ENCODE measurements at places on chromosomes 2 and 18.

GRCh38 chr2:133171393-133172004 is 396.8 kb downstream of the NCKAP5 start:
- peak; percentile 72 for DNase-seq

DNA sequence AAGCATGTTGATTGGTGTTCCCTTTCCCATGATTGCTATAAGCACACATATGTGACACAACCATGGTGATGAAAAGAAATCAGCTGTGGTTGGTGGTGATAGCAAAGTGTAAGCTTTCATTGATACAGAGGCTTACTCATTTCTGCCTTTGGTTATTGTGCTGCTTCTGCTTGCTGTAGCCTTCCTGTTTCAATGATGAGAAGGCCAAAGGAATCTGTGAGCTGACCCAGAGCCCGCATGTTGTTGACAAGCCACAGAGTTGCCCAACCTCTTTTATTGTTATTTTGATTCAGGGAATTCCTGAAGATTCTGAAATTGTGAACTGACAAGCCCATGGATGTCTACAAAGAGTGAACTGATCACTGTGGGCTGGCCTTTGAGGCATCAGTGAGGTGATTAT is 164.4 kb downstream of the TMEFF2 start:
- DNase-seq, result no peak

- DNase-seq, result no peak
Observed at GRCh38 chr2:75528221-75528977, 32.3 kb downstream of the EVA1A start.

GRCh38 chr2:32738939-32739338 is 111.1 kb downstream of the TTC27 start:
- DNase-seq, result peak; percentile 51

GRCh38 chr2:170362871-170363631 is 185.1 kb downstream of the MYO3B start:
- peak; percentile 61 for DNase-seq

GRCh38 chr2:201633661-201634249 is 9.5 kb downstream of the TMEM237 start:
- DNase-seq, result no peak

- no peak for DNase-seq
Observed at GRCh38 chr2:205628422-205628821, 53.9 kb upstream of the NRP2 start.

DNA sequence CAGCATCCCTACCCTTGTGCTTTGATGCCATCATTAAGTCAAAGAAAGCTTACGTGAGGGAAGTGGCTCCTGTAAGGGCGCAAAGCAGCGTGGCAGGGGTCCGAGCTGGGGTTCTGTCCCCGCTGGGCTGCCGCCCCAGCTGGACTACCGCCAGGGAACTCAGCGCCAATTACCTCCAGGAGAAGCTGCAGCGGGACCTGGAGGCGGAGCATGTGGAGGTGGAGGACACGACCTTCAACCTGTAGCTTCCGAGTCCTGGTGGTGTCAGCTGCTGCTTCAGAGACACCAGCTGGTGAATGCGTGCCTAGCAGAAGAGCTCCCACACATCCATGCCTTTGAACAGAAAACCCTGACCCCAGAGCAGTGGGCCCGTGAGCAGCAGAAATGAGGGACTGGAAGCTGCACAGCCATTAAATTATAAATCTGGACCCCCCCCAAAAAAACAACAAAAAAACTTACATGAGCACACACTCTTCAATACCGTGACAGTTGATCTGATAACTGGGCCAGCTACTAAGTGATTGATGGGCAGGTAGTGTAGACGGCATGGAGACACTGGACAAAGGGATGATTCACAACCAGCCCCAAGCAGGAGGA is 20.1 kb upstream of the YES1 start:
- DNase-seq, result no peak

- no peak for DNase-seq
Observed at GRCh38 chr2:19031642-19032041, 326.8 kb downstream of the OSR1 start.

DNA sequence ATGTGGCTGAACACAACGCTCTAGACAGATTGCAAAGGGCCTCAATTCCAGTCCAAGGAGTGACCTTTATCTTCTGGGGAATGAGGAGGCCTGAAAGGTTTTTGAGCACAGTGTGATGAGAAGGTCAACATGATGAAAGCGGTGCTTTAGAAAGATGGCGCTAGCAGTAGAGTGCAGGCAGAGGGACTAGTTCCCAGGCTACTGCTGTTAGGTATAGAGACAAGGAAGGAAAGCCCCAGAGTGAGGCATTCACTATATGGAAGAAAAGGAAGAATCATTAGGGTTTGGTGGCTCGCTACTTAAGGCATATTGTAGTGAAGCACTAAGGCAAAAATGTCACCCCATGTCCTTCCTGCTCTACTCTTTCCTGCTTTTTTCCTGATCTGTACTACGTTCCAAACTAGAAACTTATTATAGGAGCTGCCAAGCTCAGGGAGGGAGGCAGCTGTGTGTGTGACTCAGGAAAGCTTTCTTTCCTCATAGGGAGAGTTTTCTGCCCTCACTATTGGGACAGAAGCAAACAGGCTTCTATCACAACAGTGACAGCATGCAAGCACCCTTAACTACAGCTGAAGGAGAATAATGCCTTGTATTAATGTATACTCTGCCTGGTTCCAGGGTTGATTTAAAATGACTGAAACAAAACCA is 160.8 kb upstream of the CAVIN2 start:
- no peak for DNase-seq

DNA sequence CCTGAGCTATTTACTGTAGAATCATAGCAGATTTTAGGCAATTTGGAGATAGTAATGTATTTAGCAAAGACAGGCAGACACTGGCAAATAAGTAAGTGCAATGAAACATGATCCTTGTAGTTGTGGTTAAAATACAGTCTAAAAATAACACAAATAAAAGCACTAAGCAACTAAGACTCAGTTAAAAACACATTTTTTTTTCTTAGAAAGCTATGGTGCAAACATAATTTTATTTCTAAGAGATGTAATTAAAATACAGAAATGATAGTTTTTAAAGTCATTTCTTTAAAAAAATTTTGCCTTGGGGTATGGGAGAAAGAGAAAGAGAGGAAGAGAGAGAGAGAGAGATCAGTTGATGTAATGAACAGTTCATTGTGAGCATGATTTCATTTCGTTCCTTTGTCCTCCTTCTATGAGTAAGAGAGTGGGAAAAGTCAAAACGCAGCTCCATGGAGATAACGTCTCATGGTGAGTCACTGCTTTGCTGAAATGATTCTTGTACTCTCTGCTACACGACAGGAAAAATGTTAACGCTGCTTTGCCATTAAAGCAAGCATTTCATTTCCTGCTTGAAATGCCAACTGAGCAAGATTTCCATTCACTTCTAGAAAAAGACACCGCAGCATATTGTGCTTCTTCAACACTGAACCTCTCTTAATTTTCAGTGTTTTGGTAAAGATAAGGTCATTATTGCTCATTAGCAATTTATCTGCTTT is 61.3 kb upstream of the PGAP1 start:
- DNase-seq, result peak; percentile 96

DNA sequence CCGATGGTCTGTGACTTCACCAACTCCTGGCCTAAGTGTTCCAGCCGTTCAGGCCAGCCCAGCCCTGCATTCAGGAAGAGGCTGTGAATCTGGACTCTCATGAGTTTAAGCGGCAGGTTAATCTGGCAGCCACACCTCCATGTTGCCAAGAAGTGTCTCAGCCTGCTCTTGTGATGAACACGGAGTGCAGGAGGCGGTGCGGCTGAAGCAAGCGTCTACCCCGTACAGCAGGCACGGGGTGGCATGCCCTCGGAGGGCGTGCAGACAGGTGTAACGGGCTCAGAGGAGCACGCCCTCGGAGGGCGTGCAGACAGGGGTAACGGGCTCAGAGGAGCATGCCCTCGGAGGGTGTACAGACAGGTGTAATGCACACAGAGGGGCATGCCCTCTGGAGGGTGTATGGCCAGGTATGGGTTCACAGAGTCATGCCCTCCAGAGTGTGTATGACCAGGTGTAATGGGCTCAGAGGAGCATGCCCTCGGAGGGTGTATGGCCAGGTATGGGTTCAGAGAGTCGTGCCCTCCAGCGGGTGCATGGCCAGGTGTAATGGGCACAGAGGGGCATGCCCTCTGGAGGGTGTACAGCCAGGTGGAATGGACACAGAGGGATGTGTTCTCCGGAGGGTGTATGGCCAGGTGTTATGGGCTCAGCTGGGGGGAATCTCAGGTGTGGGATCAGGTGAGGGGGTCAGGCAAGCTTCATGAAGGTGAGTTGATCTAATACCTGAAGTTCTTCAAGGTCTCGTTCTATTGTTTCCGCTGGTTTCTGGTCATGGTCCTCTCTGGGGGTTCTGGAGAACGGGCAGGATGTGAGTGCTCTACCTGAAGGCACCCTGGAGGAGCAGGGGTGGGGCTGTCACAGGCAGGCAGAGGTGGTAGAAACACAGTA is 22.6 kb downstream of the CROCC2 start:
- DNase-seq, result no peak

GRCh38 chr2:5230855-5231254 is 461.3 kb upstream of the SOX11 start:
- no peak for DNase-seq

- DNase-seq, result no peak
Observed at GRCh38 chr2:217724471-217724870, 278.3 kb downstream of the TNS1 start.

DNA sequence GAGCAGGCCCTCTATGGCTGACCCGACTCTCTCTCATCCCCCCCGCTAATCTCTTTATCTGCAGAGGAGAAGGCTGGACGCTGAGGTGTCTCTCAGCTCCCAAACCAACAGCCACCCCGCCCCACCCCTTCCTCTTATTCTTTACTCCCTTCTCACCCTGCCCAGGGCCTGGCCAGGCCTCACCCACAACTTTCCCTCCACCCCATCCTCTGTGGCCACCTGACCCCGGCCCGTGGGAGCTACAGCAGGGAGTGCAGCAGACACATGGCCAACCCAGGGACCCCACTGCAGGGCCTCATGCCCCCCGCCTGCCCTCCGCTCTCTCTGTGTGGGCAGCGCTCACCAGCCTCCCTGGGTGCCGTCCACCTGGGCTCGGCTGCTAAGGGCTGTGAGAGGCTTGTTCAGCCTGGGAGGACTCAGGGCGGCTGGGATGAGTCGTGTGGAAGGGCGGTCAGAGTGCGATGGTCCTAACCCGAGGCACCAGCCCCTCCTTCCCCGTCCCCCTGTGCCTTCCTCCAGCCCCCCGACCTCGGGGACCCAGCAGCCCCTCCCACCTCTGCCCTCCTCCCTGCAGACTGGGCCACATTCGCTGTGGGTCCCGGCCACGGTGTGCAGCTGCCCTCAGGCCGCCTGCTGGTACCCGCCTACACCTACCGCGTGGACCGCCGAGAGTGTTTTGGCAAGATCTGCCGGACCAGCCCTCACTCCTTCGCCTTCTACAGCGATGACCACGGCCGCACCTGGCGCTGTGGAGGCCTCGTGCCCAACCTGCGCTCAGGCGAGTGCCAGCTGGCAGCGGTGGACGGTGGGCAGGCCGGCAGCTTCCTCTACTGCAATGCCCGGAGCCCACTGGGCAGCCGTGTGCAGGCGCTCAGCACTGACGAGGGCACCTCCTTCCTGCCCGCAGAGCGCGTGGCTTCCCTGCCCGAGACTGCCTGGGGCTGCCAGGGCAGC is 6.8 kb downstream of the NEU4 start:
- DNase-seq, result no peak

DNA sequence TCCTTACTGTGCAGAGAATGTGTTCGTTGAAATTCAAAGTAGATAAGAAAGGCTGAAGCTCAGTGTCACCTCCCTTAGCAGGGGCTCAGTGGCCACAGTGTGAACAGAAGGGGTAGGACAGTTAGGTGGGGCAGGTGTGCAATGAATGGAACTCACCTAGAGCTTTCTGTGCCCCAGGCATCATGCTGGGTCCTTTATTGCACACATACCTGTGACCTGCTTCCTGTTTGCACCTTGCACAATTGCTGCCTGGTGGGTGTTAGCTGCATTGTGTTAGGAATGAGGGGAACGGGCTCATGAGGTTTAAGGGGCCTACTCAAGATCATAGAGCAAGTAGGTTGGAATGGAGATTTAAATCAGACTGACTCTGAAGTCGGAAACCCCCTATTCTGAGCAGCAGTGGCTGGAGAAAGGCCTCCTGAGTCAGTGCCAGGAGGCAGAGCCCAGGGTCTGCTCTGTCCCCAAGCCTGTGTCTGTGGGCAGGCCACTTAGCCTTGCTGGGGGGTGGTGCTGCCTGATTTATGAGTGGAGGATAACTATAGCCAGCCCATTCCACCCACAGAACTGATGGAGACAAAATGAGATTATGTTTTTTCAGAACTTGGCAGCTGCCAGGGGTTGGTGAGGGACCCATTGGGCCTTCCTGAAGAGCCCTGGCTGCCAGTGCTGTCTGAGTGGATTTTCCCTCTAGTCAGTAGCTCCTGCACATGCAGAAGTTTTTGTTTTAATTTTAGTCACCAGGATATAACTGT is 76.2 kb downstream of the NPAS2 start:
- DNase-seq, result no peak

DNA sequence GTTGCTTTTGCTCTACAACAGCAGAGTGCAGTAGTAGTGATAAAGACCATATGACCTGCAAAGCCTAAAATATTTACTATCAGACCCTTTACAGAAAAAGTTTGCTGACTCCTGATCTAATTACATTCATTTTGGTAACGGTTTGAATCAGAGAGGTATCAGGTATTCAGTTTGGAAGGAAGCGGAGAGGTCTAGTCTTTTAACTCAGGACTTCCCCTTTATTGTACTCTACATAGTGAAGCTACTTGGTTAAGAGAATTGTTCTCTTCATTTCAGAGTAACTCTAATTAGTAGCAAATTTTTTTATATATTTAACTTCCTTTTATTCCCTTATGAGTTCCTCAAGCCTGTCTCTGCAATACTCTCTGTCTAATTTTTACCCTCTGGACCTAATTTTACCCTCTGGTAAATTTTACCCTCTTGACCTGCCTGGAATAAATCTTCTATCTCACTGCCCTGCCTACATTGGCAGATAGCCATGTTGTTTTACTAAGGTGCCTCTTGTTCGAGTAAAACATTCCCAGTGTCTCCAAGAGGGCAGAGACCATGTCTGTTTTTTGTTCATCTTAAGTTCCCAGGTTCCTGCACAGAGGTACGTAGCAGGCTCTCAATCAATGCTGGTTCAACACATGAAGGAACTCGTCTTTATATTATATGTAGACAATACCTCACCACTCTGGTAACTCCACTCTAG is 170.6 kb downstream of the DNAH6 start:
- DNase-seq, result no peak

DNA sequence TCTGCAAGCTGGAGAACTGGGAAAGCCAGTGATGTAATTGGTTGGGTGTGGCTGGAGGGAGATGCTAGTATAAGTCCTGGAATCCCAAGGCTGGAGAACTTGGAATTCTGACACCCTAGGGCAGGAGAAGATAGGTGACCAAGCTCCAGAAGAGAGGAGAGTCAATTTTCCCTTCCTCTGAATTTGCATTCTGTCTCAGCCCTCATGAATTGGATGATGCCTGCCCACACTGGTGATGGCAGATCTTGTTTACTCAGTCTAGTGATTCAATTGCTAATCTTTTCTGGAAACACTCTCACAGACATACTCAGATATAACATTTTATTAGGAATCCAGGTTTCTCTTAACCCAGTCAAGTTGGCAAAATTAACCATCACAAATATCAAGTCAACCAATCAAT is 287.2 kb downstream of the RDH14 start:
- no peak for DNase-seq

DNA sequence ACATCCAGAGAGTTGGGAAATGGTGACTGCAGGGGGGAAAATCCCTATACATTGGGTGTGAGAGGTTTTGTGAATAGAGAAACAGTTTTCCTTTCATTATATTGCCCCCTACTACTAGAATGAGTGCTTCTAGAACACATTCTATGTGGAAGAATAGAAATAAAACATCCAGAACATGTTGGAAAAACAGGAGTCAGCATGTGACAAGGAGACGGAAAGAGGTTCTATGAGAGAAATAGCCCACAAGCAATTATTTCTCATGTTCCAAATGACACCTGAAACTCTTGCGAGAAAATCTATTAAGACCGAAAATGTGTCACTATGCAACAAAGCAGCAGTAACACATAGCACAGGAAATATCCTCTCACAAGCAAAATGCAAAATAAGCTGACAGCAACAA is 202.7 kb upstream of the SPOPL start:
- DNase-seq, result no peak

All from fibroblast of upper back skin (primary cell).